ENCODE measurements at places on chromosomes 1 and 21. TPM values are rescaled to one million over a fixed set of nuclear protein-coding genes. Genes with fewer than 3 reads are reported as not detected.
A peak's percentile ranks its signal among the peaks of the same experiment; 100 is the strongest.

Gene MYCL
- total RNA-seq, result 5.3 TPM

Gene LAMB3
- total RNA-seq, result 48.0 TPM

Gene GABPA
- 35.3 TPM for total RNA-seq

Gene NPR1
- total RNA-seq, result 19.9 TPM

Gene NCF2
- total RNA-seq, result 13.0 TPM

DNA sequence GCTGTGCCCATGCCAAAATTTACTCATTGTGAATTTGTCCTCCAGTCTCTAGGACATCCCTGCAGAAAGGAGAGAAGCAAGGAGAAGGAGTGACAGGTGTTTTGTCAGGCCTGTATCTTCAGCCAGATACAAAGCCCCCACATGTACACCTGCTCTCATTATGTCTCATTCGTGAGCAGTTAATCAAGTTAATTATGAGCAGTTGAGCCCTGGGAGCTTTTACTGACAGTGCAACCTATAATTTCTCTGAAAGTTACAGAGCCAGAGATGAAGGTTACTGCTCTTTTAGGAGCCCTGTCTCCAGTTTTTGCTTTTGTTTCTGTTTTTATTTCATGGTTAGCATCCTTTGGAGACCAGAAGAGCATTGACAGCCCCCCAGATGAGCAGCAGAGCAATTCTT lies 5.0 kb upstream of the ILDR2 start:
- no peak for DNase-seq

DNA sequence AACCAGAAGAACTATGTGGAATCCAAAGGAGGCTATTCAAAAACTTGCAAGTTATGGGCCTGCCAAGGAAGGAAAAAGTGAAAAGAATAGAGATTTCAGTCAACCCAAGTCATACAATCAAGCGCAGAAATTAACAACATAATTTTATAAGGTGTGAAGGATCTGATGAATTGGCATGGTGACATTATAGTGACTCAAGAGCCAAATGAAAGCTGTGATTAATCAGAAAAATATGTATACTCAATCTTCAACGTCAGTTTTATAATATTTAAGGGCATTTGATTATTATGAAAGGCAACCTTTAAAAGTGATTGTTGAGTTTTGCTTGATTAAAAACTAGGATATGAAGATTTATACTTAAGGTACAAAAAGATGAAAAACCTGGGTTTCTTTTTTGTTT lies 37.8 kb upstream of the THEM4 start:
- DNase-seq, result no peak

- DNase-seq, result peak; percentile 30
Measured at GRCh38 chr21:41808094-41808493, 41.2 kb upstream of the RIPK4 start.

GRCh38 chr21:18089786-18090185 lies 154.8 kb upstream of the CHODL start:
- DNase-seq, result no peak

- no peak for DNase-seq
Measured at GRCh38 chr1:224489534-224490365, 55.2 kb upstream of the WDR26 start.

- no peak for DNase-seq
Measured at GRCh38 chr1:60273185-60273584, 199.6 kb upstream of the C1orf87 start.

- DNase-seq, result no peak
Measured at GRCh38 chr1:14689996-14690615, 91.6 kb downstream of the KAZN start.

DNA sequence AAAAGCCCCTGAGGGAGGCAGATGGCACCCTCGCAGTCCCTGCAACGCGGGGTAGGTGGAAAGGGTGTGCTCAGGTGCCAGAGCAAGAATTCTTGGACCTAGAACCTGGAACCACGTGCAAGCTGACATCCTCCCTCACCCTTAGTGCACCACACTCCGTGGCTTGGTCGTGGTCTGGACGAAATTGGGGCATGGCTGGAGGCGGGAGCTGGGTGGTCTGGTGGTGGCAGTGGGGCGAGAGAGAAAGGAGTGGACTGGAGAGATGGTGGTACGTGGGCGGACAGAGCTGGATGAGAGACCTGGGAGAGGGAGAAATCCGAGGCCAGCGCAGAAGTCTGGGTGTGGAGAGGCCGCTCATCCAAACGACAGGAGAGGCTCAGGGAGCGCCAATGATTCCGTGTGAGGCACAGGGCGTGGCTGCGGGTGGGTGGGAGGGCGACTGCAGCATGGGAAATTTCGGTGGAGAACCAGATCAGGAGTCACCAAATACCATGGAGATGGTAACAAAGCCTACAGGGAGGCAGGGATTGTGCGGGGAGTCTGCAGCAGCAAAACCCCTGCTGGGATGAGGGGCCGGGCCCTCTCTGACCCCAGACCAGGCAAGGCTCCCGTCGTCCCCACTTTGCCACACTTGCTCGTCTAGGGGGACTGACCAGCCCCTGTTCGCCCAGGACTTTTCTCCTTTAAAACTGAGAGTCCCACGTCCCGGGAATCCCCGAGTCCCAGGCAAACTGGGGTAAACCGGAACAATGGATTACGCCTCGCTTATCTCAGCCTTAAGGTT lies 31.9 kb downstream of the CDCP2 start:
- DNase-seq, result no peak

GRCh38 chr1:31811605-31812004 lies 4.2 kb downstream of the SPOCD1 start:
- DNase-seq, result no peak

- DNase-seq, result no peak
Measured at GRCh38 chr1:211474451-211474850, 17.5 kb downstream of the RD3 start.

GRCh38 chr1:179168536-179168935 lies 60.9 kb downstream of the ABL2 start:
- DNase-seq, result no peak

DNA sequence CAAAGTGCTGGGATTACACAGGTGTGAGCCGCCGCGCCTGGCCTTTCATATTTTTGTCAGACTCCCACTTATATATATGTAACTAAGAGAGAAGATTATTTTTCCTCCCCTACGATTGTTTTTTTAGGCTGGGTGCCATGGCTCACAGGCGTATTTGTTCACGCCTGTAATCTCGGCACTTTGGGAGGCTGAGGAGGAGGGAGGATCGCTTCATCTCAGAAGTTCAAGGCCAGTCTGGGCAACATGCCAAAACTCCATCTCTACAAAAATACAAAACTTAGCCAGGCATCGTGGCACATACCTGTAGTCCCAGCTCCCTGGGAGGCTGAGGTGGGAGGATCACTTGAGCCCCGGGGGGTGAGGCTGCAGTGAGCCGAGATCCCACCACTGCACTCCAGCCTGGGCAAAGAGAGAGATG lies 23.9 kb upstream of the ITLN2 start:
- DNase-seq, result no peak

GRCh38 chr1:172154551-172154950 lies 265.9 kb upstream of the C1orf105 start:
- no peak for DNase-seq

All from breast epithelium (tissue), 4 donors.